ENCODE measurements at places on chromosomes 7 and 10.

DNA sequence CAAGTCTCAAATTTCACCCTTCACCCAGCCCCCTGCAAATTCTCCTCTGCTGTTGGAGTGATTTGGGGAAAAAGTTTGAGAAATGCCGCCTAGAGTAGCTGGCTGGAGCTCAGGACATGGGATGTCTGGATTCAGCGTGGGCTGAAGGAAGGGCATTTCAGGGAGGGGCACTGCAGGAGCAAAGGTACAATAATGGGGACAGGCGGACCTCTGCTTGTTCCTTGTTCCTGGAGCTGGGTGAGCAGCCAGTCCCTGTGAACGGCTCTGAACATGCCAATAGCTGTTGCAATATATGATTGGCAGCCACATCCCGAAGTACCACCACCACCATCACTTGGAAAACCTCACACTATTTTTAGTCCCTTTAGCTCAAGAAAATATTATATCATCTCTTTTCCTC is 23.4 kb downstream of the ADRA2A start:
- DNase-seq = no peak

- no peak for DNase-seq
These were observed 130.0 kb downstream of the ELAPOR2 start for GRCh38 chr7:86929293-86930109.

DNA sequence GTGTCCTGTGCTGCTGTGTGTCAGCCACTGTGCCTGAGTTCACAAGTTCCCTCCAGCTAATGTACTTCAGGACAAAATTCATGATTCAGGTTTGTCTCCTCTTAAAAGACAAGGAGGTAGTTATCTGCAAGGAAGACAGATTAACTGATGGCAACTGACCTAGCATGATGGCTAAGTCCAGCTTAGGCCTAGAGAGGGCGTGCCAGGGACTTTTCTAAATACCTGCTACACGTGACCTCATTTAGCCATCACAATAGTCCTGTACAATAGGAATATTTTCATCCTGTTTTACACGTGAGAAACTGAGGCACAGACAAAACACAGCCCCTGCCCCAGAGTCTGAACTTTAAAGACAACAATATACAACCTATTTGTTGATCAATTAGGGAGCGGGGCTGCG is 275.7 kb downstream of the XPNPEP1 start:
- DNase-seq = no peak

- no peak for DNase-seq
These were observed 324.9 kb downstream of the PARD3 start for GRCh38 chr10:34489973-34490745.

GRCh38 chr7:147308539-147308938 is 1191.9 kb downstream of the CNTNAP2 start:
- DNase-seq = no peak

DNA sequence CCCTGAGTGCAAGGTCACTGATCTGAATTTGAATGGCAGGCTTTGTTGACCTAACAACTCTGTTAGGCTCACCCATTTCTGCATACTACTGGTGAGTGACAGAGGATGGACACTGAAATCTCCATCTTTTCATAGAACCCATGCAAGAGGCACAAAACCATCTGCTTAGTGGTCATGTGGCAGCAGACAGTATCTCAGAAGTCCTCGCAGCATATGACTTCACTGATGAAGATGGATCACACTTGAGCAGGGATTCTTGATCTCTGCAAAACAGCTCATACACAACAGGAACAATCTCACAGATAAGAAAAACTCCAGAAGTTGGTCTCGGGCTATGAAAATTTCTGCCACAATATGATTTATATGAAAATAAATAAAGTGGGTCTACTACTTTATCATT is 487.9 kb downstream of the KCNMA1 start:
- DNase-seq = no peak

DNA sequence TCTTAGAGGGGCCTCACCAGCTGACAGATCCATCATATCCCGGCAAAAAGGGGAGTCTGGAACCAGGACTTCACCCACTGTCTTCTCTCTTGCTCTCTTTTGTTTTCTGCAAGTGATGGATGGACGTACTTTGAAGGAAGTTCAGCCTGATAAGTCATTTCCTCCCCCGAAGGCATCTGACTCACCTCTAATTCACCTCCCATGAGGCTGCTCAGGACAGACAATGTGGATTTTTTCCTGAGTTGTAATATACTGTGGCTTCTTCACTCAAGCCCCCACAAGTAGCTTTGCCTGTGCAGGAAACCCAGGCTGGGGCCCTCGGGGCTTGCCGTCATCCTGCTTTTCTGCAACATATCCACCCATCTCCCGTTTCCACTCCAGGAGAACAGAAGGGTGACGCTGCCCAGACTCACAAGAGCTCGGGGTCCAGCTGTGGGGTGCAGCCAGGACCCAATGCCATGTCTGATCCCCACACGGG is 70.4 kb downstream of the ASB13 start:
- DNase-seq = no peak

Measured in NCI-H524 (cell line).